ENCODE measurements at places on chromosomes 1 and 21.

GRCh38 chr1:52751589-52752483, 25.6 kb downstream of the ZYG11B start:
- DNase-seq = peak; percentile 72

DNA sequence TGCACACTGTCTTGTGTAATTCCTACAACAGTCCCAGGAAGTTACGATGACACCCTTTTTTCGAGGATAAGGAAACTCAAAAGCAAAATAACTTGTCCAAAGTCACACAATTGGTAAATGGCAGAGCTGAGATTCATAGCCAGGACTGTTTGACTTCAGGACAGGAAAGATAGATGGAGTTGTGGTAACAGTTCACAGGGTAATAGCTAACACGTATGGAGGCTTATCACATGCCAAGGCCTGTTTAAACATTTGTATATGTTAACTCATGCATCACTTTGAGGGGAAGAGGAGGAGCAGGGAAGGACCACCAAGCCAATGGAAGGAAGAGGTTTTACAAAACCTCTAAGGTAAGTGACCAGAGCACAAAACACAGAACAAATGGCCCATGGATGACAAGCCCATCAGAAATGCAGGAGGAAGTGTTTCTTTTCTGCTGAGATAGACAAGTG, 2.8 kb downstream of the DHCR24 start:
- no peak for DNase-seq

DNA sequence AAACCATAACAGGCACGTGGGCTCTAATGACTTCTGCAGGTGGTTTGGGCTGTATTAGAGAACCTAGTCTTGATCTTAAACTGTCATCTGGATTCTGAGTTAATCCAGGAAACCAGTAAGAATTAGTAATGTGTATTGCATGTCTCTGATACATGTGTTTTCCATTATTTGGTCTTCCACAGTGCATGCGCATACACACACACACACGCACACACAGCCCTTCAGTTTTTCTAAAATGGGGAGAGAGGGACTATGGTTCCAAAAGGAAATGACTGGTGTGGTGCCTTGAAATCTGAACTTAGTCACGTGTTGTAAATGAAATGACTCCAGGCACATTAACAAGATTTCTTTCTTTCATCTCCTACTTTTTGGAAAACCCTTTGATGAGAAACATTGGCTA, 67.6 kb downstream of the OLFML2B start:
- DNase-seq = peak; percentile 96

DNA sequence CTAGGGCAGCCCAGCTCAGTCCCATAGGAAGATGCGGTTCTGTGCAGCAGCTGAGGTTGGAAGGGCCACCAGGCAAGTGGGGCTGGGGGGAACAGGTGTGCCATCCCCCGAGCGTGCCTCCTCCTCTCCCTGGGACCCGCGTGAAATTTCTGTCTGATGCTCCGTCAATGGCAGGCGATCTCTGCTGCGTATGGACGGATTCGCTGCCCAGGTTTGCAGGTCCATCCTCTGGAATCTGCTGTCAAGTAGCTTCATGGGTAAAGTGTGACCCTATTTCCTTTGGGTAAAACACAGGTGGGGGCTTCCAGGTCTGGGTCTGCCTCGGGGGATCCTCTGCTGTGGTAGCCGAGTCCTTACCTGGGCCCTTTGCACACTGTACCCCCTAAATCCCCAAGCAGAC, 114.6 kb upstream of the ARHGEF16 start:
- no peak for DNase-seq

GRCh38 chr1:9424261-9424660, 115.0 kb upstream of the SLC25A33 start:
- no peak for DNase-seq

GRCh38 chr1:51347398-51348146, 17.2 kb upstream of the TTC39A start:
- DNase-seq = no peak

- no peak for DNase-seq
Observed at GRCh38 chr1:222654849-222655248, 37.0 kb downstream of the MIA3 start.

- no peak for DNase-seq
Observed at GRCh38 chr1:159014003-159014571, 4.4 kb downstream of the IFI16 start.

GRCh38 chr1:26838474-26839338, 12.2 kb downstream of the ZDHHC18 start:
- DNase-seq = no peak
